Caco-2 (cell line): ENCODE measurements at places on chromosomes 16 and 17. TPM values are rescaled to one million over a fixed set of nuclear protein-coding genes. Genes with fewer than 3 reads are reported as not detected.

The LPO gene
- 0.23 and 0.54 TPM in 2 replicates for total RNA-seq

- DNase-seq, result no peak
Observed at GRCh38 chr16:80954985-80955384, 51.7 kb downstream of the CMC2 start.

The AANAT gene
- not detected in 2 replicates for total RNA-seq

- DNase-seq, result no peak
Observed at GRCh38 chr17:65990593-65990992, 201.3 kb downstream of the CEP112 start.

The CNTROB gene
- 22.6 and 24.2 TPM in 2 replicates for total RNA-seq

The SEPTIN12 gene
- not detected in 2 replicates for total RNA-seq

DNA sequence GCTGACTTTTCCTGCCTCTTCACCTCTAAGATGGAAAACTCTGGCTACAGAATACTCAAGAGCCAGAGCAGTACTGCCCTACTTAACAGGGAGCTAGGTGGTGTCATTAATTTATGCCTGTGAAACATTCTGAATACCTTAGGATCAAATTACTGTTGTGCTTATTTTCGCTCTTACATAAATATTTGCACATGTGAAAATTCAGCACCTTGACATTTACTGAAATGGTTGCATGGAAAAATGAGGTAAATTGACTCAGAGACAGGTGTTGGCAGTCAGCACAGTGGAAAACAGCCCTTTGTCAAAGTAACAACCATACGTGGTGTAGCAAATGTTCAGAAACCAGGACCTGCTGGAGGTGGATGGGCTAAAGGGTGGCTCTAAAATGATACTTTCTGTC lies 193.6 kb downstream of the CDH8 start:
- no peak for DNase-seq

DNA sequence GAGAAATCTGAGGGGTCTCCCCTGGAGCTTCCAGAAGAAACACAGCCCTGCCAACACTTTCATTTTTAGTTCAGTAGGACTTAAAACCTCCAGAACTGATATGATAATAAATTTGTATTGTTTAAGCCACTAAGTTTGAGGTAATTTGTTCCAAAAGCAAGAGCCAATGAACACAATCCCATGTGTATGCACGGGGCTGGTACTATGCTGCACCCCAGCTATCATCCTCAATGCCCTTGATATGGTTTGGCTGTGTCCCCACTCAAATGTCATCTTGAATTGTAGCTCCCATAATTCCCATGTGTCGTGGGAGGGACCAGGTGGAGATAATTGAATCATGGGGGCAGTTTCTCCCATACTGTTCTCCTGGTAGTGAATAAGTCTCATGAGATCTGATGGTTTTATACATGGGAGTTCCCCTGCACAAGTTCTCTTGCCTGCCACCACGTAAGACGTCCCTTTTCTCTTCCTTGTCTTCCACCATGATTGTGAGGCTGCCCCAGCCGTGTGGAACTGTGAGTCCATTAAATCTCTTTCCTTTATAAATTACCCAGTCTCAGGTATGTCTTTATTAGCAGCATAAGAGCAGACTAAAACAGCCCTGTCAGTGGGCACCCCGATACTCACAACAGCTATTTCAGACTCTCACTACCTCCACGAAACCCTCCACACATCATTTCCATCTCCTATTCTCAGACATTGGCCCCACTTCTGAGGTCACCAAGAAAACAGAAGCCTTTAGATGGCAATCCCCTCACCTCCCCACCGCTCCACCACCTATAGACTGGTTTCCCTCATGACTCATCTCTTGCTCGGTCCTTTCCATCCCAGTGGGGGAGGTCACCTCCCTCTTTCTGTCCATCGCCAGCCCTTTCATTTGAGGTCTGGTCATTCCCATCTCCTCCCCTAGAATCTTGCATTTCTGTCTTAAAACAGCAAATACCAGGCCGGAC lies 8.9 kb upstream of the CACNG1 start:
- no peak for DNase-seq

DNA sequence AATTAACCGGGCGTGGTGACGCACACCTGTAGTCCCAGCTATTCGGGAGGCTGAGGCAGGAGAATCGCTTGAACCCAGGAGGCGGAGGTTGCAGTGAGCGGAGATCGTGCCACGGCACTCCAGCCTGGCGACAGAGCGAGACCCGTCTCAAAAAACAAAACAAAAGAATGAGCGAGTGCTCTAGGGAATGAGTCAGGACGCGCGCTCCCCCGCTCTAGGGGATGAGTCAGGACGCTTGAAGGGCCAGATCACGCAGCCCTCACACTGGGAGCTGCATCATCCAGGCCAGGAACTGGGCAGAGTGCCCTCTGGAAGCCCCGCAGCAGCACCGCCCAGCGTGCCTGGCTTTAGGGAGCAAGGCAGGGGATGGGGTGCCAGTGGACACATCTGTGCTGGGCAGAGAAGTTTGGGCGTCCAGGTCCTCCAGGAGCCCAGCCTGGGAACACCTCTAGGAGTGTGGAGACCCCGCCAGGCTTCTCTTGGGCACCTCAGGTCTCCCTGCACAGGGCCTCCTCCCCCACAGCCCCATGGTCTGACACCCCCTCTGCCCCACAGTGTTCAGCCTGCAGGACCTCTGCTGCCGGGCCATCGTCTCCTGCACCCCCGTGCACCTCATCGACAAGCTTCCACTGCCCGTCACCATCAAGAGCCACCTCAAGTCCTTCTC lies 3.9 kb upstream of the WFIKKN1 start:
- DNase-seq, result no peak

The WFIKKN1 gene
- 0.39 and 0.54 TPM in 2 replicates for total RNA-seq
